HTR-8/SVneo (cell line): ENCODE measurements at places on chromosomes 4 and X.

DNA sequence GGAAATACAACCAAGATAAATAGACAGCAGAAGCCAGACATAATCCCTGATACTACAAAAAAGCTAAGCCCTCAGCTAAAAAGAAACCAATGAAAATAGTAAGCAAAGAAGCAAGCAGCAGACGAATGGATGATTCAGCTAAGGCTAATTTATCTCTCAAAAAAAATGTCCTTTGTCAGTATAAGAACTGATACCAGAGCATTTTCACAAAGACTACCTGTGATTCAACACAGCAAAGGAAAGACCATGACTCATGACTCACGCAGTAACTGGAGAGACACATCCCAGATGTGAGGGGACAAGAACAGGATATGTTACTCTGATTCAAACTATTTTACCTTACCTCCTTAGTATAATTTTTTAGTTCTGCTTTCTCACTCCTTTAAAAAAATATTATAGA, 22.7 kb upstream of the TMPRSS11F start:
- no peak for DNase-seq

GRCh38 chr4:1778642-1779392, 14.3 kb upstream of the FGFR3 start:
- no peak for DNase-seq

- DNase-seq = peak; percentile 1
Measured at GRCh38 chrX:118115953-118116712, 477 bp downstream of the KLHL13 start.

- no peak for DNase-seq
Measured at GRCh38 chr4:101169044-101170014, 178.0 kb downstream of the PPP3CA start.

DNA sequence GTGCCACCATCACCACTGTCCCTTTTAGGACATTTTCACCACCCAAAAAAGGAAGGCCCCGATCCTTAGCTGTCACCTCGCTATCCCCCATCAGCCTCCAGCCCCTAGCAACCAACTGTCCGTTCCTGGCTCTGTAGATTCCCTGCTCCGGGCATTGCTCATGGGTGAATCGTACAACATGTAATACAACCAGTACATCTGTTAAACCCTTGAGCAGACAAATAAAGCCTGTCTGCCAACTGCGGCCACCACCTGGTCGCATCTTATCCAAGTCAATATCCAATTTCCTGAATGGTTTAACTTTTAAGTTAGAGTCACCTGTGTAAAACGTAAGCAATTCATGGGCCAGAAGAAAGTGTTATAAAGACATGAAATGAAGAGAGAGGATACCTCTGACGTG, 251.9 kb downstream of the AFAP1 start:
- DNase-seq = no peak

DNA sequence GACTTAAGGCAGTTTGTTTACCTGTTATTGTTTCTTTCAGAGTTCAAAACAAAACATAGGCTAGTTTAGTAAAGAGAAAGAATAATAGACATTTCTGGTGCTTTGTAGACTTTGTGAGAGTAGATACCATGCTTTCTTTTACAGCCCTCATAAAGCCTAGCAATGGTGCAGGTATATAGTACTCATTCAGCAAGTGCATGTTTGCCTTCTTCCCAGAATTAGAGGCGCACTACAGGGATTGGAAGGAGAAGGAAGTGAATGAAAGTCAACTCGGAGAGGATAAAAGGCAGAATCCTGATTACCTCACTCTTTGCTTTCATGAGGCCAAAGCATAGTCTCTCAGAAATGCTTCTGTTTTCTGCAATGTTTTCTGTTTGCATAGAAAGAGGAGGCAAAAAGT, 43.1 kb upstream of the FHDC1 start:
- no peak for DNase-seq

- no peak for DNase-seq
Measured at GRCh38 chr4:124636788-124637187, 75.7 kb downstream of the ANKRD50 start.

DNA sequence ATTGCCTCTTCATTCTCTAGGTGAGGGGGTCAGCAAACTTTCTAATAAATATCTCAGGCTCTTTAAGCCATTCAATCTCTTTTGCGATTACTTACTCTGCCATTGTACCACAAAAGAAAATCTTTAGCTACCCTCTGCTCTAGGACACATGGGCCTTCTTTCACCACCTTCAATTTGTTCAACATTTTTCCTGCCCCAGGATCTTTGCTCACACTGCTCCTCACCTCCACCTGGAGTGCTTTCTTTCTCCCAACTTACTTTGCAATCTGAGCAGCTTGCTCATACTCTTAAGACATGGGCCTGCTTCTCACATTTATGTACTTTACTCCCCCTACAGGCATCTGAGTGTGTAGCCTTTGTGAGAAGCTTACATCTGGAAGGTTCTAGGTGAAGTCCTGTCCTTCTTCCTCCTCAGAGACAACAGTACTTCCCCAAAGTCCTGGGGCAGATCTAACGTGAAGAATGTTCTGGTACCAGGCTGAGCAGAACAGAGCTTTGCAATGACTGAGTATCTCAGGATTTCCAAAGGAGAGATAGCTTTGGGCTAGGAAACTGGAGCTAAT, 55.0 kb upstream of the PRDM5 start:
- peak; percentile 8 for DNase-seq

DNA sequence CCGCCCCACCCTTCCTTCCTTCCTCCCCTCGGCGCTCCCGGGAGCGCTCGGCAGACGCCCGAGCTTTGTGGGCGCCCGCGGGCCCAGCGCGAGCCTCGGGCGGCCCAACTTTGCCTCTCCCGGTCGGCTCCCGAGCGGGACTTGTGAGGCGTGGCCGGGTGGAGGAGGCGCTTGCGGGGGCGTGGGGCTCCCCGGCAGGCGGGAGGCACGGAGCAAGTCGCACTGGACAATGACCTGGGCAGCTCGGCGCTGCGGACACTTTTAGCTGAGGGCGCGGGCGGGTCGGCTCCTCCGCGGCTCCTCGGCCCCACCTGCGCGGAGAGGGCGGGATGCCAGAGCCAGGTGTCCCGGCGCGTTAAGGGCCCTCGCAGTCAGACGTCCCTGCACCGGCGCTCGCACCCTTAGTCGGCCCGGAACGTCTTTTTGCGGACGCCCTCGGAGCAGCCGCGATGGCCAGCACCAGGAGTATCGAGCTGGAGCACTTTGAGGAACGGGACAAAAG, 385 bp downstream of the DCLK2 start:
- DNase-seq = peak; percentile 46

- DNase-seq = no peak
Measured at GRCh38 chr4:183431614-183432013, 12.8 kb upstream of the CDKN2AIP start.

DNA sequence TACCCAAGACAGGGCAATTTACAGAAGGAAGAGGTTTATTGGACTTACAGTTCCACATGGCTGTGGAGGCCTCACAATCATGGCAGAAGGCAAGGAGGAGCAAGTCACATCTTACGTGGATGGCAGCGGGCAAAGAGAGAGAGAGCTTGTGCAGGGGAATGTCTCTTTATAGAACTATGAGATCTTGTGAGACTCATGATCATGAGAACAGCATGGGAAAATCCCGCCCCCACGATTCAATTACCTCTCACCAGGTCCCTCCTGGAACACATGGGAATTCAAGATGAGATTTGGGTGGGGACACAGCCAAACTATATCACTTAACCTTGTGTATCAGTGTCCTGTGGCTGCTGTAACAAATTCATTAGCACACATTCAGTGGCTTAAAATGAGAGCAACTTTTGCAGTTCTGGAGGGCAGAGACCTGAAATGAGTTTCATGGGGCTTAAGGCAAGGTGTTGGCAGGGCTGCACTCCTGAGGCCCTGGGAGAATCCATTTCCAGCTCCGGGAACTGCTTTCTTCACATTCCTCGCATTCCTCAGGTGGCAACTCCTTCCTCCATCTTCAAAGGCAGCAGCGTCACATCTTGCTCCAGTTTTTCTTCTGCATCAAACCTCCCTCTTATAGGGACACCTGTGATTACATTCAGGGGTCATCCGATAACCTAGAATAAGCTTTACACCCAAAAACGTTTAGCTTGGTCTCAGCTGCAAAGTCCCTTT, 22.3 kb upstream of the NSG1 start:
- no peak for DNase-seq

GRCh38 chrX:119181491-119181890, 53.9 kb upstream of the KIAA1210 start:
- DNase-seq = peak; percentile 10

- no peak for DNase-seq
Measured at GRCh38 chr4:67891645-67892044, 7.8 kb upstream of the TMPRSS11D start.

DNA sequence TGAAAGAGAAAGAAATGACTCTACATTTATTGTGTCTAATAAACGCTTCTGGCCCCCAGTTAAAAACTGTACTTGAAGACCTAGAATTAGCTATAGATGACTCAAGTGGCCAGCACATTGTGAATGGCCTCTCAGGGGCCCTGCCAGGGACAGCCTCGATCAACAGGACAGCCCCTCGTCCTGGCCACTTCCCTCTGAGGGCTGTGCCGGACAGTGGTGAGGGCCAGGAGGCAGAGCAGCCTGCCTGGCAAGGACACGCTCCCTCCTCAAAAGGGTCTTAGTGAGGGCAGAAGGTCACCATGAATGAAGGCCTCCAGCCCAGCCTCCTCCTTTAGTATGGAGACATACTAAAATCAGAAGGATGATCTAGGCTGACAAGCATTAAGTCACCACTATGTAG, 16.5 kb downstream of the RNF212 start:
- no peak for DNase-seq

DNA sequence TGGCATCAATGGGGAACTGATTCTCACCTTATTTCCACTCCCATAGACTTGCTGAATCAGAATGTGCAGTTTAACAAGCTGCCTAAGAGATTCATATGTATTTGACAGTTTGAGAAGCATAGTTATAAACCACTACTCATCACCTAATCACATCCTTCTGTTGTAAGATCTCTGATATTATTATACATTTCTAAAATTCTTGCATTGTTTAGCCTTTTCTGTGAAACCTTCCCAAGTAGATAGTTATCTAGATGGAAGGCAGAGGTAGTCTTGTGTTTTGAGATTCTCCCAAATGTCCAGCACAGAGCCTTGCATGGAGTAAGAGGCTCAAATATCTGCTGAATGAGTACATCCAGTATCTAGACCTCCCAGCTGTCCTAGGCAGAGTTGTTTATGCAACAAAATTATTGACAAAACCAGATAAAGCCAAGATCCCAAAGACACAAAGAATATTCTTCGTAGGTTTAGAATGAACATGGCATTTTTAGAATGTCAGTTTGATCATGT, 227.3 kb downstream of the KDR start:
- no peak for DNase-seq

DNA sequence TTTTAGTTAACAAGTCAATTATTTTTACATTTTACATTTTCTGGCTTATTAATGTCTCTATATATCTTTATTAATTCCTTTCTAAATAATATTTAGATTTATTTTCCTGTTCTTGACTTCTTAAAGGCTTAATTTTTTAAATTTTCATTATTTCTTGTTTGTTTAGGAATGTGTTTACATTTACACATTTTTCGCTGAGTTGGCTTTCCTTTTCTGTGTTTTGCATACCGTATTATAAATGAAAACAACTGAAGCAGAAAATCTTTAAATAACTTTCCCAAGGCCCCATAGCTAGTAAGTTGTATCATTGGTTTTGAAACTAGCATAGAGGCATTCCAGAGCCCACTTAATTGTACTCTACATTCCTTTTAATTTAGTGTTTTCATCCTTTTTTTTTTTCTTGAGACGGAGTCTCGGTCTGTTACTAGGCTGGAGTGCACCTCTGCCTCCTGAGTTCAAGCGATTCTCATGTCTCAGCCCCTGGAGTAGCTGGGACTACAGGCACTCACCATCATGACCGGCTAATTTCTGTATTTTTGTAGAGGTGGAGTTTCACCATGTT, 261.6 kb downstream of the IQCM start:
- DNase-seq = no peak

DNA sequence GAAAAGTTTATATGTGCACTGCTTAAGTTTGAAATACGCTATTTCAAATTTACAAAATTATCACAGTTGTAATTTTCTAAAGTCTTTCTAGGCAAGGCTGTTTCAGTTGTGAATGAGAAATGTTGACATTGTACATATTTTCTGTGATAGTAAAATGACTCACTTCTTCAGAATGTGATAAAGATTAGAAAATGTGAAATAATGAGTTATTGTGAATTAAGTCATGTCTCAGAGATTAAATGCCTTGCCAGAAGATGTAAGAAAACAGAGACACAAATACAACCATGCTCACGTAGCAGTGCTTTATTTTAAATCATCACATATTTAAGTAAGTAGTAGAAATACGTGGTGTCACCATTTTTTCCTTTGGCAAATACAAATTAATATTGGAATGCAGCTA, 768 bp downstream of the CLCN4 start:
- no peak for DNase-seq

DNA sequence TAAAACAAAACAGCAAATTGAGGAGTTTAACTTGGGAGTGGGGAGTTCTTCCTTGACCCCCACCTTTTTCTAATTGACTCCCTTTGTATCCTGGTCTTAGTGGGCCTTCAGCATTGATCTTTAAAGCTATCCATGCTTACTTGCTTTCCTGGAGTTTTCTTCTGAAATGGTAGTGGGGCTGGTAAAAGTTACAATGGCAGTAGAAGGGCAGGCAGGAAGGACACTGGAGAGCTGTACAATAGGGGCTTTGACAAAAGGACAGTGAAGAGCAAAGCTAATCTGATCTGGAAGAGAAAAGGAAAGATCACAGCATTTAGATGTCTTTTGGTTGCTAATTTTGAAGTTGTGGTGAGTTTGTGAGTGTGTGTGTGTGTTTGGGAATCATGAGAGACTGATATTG, 111.5 kb downstream of the MID1 start:
- DNase-seq = no peak

- no peak for DNase-seq
Measured at GRCh38 chrX:17635231-17635630, 102.1 kb upstream of the SCML1 start.

GRCh38 chr4:39933671-39934590, 43.8 kb downstream of the PDS5A start:
- peak; percentile 10 for DNase-seq

DNA sequence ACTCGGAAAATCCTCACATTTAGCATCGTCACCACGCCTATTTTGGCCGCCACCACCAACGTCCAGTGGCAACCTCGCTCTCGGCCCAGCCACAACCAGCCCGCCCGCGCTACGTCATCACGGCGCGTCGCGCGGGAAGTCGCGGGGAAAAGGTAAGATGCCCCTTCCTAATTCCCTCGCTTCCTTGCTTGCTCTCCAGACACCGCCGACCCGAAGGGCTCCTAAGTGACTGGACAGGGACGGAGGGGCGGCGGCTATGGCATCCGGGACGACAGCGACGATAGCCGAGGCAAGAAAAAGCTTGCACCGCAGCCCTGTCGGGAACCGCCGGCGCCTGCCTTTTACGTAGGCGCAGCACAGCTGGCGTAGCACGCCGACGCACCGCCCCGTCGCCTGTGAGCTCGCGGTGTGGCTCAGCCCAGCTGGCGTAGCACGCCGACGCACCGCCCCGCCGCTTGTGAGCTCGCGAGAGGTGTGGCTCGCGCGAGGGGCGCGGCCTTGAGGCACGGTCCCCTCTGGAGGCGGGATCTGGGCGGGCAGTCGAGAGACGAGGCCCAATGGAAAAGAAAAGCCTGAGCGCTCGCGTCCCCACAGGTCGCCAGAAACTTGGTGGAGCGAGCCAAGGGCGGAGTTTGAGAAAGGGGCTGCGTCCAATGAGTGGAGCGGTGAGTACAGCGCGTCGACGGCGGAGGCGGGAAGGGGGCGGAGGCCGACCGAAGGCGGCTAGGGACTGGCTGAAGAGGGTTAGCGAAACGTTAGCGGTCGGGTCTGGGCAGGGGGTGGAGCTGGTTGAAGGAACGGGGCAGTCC, at the start of gene HDAC6:
Gene HDAC6 (plus strand): TSS at position 788 of the 809 bp plus-strand sequence. CDS start 626 bp downstream, outside the sequence.
- peak; percentile 77 for DNase-seq
